ENCODE measurements at places on chromosomes 13 and 19. TPM values are rescaled to one million over a fixed set of nuclear protein-coding genes. Genes with fewer than 3 reads are reported as not detected.

TYROBP gene
- not detected for total RNA-seq

ZNF100 gene
- total RNA-seq, result 5.6 TPM

B3GNT8 gene
- total RNA-seq, result 1.2 TPM

MAP4K1 gene
- 8.6 TPM for total RNA-seq

IQCN gene
- total RNA-seq, result 1.9 TPM

EDNRB gene
- total RNA-seq, result 7.1 TPM

CLPTM1 gene
- total RNA-seq, result 42.9 TPM

KRTDAP gene
- not detected for total RNA-seq

CGB1 gene
- total RNA-seq, result not detected

RRAS gene
- 34.3 TPM for total RNA-seq

WDR62 gene
- total RNA-seq, result 8.7 TPM

SLC6A16 gene
- 0.51 TPM for total RNA-seq

FGF21 gene
- 0.29 TPM for total RNA-seq

PALM gene
- total RNA-seq, result 5.4 TPM

SLC46A3 gene
- 17.9 TPM for total RNA-seq

ZNF497 gene
- 0.85 TPM for total RNA-seq

NBEA gene
- 2.8 TPM for total RNA-seq

GRCh38 chr19:20252613-20253012, 85.6 kb downstream of the ZNF486 start:
- no peak for ATAC-seq

GRCh38 chr19:55452749-55453346, 8.6 kb downstream of the ISOC2 start:
- ATAC-seq, result peak; percentile 85

- ATAC-seq, result no peak
Observed at GRCh38 chr19:17500447-17501198, 10.8 kb upstream of the PGLS start.

DNA sequence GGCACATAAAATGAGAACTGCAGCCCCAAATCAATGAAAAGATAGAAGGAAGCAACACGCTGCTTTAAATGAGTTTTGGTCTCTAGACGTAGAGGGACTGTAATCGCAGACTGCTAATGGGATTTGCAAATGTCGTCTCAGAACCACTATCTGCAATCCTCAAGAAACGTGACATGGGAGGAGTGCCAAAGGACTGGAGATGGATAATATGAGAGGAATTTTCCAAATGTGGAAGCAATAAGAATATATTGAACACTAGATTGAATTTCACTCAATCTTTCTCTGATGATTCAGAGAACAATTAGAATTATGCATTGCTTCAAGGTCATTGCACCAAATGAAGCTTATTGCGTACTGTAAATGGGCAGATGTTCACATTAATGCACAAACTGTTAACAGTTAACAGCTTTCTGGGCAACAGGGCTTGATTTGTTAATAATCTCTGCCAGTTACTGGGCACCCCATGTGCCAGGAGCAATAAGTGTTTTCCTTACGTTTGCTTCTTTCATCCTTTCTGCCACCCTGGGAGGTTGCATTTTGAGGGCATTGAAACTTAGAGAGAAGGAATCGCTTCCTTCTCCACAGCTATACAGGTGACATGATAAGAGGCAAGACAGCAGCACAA, 62.8 kb upstream of the WASF3 start:
- ATAC-seq, result peak; percentile 2

GRCh38 chr13:19567820-19568534, 6.6 kb upstream of the TPTE2 start:
- no peak for ATAC-seq

GRCh38 chr19:44050740-44051649, 841 bp upstream of the ZNF223 start:
- ATAC-seq, result peak; percentile 80

DNA sequence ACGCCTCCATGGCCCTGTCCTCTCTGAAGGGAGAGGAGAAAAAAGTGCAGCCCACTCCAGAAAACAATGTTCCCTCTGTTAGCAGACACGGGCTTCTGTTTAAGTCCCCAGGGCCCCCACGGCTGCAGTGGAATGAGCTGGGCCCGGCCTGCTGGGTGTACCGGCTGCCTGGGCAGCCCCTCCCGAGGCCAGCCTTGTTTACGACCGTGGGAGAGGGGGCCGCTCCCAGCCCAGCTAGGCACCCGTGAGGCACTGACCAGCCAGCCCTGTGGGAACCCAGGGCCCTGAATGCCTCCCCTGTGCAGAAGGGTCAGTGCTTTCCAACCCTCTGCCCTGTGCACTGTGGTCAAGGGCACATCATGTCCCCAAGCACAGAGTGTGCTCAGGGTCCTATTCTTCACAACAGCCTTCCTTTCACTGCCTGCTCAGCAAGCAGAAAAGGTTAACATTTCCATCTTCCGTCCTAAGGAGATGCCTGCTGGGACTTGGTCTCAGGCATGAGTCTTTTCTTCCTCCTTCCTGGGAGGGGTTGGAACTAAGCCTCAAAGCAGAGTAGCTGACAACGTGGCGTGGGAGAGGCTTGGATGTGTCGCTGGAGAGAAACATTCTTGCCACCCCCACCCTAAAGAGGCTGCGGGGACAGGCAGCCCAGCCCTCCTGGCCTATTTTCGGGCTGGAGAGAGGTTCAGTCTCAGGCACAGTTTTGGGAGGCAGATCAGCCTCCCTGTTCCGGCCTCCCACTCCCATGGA, 90.1 kb downstream of the RGCC start:
- ATAC-seq, result peak; percentile 72

GRCh38 chr13:77728265-77729125, 31.0 kb downstream of the SLAIN1 start:
- ATAC-seq, result no peak

- no peak for ATAC-seq
Observed at GRCh38 chr19:45492627-45493470, 4.0 kb downstream of the RTN2 start.

DNA sequence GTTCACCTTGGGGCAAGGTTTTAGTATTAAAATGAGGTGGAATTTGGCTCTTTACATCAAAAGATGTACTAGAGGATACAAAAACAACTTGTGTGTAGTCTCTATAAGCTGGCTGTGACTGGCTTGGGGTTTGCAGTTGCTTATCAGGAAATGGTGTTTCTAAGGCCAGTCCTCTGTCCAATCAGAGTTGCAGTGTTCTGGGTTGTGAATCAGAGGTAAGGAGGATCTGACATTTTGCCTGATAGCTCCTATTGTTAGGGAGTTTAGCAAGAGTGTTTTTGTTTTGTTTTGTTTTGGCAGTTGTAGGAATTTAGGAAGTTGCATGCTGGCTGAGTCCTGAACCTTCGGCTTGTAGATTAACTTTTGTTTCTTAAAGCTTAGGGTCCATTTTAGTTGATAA, 20.1 kb upstream of the ESD start:
- no peak for ATAC-seq

GRCh38 chr13:113734099-113734825, 24.8 kb upstream of the TMEM255B start:
- no peak for ATAC-seq

GRCh38 chr19:58277197-58277596, 1.6 kb upstream of the ZNF8 start:
- ATAC-seq, result no peak

GRCh38 chr19:48950830-48951519, 3.7 kb upstream of the BAX start:
- no peak for ATAC-seq

DNA sequence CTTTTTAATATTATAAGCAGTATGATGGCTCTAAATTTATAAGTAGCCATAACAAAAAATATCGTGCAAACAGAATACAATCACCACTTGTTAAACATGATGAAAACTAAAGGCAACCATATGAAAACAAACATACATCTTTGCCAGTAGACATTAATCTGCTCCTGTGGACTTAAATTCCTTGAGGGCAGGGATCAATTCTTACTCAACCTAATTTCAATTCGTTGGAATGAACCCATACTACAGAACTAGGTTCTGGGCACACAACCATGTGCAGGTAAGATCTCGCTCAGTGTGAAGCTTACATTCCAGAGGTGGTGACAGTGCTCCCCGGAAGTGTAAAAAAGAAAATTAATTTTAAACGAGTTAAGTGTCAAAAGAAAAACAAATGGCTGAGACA, 13.4 kb downstream of the TBC1D4 start:
- no peak for ATAC-seq

DNA sequence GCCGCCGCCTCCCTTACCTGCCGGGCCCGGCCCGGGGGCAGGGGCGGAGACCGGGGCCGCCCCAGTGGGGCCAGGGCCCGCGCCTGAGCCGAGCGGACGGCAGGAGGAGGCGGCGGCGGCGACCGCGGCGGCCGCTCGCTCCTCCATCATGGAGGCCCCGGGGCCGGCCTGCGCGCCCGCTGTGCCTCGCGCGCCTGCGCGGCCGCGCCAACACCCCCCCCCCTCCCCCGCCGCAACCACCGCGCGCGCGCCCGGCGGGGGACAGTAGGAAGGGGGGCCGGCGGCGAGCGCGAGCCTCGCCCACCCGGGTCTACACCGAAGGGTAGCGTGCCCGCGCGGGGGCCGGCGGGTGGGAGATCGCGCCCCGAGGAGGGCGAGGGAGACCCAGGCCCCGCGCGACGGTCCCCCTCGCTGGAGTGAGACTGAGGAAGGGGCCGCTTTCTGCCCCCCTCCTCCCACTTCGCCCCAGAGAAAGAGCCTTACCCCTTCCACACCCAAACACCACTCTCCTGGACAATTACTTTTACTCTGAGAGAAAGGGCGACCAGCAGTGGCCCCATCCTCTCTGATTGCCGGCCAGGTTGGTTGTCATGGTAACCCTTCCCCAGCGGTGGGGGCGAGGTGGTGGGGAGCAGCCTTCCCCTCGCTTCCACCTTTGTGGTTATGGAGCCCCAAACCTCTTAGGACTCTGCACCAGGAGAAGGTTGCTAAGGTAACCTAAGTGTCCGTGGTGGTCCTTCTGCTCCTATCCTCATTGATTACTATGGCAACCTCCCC, at the start of gene STRN4:
Gene STRN4 (minus strand): TSS at position 170 of the 777 bp plus-strand sequence. CDS start 20 bp downstream, at position 150.
- ATAC-seq, result peak; percentile 64

DNA sequence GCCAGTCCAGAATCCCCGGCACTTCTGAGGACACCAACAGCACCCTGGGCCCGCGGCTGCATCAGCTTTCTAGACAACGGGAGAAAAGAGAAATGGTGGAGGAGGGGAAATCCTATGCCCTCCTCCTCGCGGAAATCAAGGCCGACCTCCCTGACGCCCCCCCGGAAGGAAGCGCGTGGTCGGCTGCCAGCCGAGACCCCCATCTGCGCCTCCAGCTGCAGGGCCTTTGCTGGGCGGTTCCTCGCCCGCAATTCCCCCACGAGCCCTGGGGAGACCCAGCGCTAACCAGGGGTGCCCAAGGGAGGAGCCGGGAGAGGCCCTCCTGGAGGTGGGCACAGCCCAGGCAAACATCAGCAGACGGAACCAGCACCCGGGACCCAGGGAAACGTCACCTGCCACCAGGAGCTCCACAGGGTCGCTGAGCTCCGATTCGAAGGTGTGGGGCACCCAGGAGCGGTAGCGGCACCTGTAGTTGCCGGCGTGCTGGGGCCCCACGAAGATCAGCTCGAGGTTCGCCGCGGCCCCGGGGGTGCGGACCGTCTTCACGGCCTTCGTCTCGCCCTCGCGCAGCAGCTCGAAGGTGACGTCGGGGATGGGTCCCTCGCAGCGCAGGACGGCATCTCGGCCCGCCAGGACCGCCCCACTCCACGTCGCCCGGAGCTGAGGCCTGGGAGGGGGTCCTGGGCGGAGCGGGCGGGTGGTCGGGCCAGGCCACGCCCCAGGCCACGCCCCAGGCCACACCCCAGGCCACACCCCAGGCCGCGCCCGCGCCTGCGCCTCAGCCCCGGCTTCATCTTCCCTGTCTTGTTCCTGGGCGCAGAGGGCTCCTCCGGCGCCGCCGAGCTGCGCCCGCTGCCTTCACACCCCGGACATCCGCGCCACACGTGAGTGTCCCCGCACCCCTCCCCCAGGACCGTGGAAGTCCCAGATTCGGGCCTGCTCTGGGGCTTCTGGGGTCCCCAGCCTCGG, 6.0 kb downstream of the A1BG start:
- peak; percentile 48 for ATAC-seq

- ATAC-seq, result no peak
Observed at GRCh38 chr13:25657157-25657556, 285.4 kb downstream of the ATP8A2 start.

DNA sequence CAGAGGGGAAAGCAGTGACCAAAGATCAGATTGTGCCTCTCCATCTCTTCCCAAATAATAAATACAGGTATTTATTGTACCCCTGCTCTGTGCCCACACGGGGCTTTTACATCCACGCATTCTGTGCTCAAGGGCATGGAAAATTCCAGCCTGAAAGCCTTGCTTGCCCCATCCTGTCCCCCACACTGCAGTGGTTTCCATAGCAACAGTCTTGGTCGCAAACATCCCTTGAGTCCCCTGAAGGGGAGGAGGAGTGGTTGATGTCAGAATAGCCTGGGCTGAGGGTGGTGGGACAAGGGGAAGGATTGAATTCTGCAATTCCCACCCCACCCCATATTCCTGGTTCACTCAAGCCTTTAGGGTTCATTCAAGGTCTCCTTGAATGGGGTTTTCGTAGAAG, 41.0 kb upstream of the USP29 start:
- peak; percentile 66 for ATAC-seq

- no peak for ATAC-seq
Observed at GRCh38 chr13:106555631-106556328, 12.2 kb downstream of the ARGLU1 start.

GRCh38 chr13:51595416-51595815, 11.2 kb downstream of the WDFY2 start:
- ATAC-seq, result no peak

GRCh38 chr13:21231426-21231940, 55.0 kb downstream of the MRPL57 start:
- ATAC-seq, result no peak

GRCh38 chr13:25046985-25047511, 48.9 kb upstream of the PABPC3 start:
- peak; percentile 96 for ATAC-seq

GRCh38 chr13:39602277-39602613, 748 bp downstream of the LHFPL6 start:
- peak; percentile 6 for ATAC-seq

GRCh38 chr13:71488201-71488600, 378.8 kb downstream of the DACH1 start:
- no peak for ATAC-seq

- ATAC-seq, result peak; percentile 89
Observed at GRCh38 chr13:66803808-66804456, 426.2 kb downstream of the PCDH9 start.

GRCh38 chr13:80955501-80955900, 614.6 kb upstream of the SPRY2 start:
- ATAC-seq, result no peak

DNA sequence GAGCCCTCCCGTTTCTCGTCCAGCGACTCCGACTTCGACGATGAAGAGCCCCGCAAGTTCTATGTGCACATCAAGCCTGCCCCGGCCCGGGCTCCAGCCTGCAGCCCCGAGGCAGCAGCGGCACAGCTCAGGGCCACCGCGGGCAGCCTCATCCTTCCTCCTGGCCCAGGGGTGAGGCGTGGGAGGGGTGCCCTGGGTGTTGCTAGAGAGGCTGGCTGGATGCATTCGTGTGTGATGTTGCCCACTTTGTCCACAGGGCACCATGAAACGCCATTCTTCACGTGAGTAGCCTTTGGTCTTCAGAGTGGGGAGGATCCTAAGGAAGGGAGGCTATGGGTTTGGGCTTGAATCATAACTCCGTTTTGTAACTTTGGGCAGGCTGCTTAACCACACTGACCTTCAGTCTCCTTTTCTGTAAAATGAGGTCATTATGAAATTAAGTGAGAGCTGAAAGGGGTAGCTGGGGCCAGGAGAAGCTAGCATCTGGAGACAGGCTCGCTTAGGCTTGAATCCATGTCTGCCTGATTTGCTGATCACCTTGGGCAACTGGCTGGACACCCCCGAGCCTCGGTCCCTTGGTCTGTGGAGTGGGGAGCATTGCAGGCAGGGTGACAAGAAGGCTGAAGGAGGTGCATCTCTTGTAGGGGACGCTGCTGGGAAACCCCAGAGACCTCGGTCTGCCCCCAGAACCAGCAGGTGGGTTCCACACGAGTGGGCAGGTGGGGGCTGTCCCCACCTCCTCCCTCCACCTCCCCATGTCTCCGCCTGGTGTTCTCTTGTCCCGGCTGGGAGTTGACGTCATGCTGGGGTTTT, 18.7 kb upstream of the B3GNT3 start:
- ATAC-seq, result no peak

Measured in motor neuron (in vitro differentiated cells).